ENCODE measurements at places on chromosomes 5 and 9.

DNA sequence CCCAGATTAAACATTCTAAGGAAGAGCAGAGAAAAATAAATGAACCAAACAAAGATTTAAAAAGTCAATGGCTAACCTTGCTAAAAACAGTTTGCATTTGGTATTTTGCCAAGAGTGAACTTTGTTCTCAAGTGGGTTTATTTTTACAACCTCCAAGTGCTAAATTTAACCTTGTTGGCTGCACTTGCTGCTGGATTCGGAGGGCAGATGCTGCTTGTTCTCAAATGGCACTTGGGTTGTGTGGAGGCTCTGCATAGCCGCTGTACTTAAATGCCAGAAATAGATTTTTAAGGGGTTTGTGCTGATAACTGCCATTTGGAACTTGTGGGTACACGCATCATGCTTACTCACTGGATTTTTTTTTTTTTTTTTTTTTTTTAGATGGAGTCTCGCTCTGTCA, 13.3 kb upstream of the SPATA24 start:
- DNase-seq, result no peak

DNA sequence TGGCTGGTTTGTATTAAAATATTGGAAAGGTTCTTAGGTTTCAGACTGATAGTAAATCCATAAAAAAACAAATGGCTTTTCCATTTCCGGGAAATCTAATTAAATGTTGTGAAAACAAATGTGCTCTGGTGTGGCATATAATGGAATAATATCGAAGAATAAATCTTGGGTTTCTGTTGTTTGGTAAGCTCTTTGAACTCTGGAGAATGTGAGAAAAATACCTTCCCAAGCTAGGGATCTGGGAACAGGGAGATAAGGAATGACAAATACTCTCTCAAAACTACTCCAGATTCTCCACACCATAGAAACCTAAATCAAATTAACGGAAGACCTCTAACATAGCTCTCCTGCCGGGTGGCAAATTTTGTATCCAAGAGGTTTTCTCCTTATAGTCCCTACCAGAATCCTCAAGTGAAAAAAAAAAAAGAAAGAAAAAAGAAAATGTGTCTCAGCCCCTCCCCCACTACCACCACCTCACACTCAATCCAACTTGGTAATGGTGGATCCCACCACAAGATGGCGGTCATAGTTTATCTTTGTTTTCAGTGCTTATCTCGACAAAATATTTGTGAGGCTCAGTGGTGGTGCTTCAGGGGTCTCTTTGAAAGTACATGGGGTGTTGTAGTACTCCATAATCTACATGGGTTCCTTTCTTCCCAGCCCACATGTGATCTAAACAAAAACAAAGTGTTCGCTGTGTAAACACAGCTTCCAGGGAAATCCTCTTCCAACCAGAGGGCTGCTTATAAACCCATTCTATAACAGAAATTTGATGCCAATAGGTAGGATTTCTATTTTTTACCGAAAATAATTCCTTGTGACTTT, 54.5 kb upstream of the FST start:
- DNase-seq, result no peak

DNA sequence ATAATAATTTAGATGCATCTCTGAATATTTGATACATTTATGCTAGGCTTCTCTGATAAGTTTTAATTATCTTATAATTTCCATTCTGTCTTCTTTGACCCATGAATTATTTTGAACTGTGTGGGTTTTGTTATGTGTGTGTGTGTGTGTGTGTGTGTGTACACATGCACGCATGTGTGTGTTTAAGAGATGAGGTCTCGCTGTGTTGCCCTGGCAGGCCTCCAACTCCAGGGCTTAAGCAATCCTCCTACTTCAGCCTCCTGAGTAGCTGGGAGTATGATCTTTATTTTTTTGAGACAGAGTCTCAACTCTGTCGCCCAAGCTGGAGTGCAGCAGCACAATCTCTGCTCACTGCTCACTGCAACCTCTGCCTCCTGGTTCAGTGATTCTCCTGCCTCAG, 75.4 kb downstream of the NDUFAF2 start:
- DNase-seq, result no peak

GRCh38 chr5:40240111-40240510, 439.6 kb upstream of the PTGER4 start:
- no peak for DNase-seq

- no peak for DNase-seq
Observed at GRCh38 chr5:98736753-98737152, 36.7 kb upstream of the RGMB start.

DNA sequence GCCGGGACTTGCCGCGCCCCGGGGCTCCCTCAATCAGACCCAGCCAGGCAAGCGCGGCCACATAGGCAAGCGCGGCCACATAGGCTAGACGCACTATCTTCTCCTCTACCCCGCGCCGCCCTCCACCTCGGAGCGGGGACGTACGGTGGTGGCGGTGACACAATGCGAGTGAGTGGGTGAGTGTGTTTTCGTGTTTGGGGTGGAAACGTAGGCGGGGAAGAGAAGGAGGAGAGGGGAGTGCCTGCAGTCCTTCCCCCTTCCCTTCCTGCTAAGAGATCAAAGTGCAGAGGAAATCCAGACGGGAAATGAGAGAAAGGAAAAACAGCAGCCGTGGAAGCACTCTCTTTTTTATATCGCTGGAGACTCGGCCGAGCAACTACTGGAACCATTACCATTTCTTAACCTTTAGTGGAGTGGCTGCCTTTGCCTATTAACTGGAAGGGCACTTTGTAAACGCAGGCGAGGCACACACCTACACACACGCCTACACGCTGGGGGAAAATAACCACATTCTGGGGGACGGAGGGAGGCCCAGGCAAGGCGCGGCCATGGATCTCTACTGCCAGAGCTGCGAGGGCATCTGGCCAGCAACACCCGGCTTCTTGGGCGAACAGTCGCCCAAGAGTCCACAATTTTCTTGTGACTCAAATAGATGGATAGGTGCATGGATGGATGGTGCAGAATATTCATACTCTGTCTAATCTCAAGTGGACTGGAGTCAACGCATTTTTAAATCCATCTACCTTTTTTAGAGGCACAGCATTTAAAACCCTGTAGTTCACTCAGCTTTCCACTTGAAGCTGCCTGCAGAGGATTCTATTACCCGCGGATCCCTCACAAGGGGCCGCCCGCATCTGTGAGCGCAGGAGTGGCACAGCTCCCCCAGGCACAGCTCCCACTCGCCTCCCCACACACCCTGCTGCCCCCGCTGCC, 2.1 kb downstream of the EDIL3 start:
- DNase-seq, result no peak

- no peak for DNase-seq
Observed at GRCh38 chr9:137403269-137403668, 19.7 kb downstream of the EXD3 start.

- no peak for DNase-seq
Observed at GRCh38 chr9:134698587-134699342, 57.2 kb downstream of the COL5A1 start.

DNA sequence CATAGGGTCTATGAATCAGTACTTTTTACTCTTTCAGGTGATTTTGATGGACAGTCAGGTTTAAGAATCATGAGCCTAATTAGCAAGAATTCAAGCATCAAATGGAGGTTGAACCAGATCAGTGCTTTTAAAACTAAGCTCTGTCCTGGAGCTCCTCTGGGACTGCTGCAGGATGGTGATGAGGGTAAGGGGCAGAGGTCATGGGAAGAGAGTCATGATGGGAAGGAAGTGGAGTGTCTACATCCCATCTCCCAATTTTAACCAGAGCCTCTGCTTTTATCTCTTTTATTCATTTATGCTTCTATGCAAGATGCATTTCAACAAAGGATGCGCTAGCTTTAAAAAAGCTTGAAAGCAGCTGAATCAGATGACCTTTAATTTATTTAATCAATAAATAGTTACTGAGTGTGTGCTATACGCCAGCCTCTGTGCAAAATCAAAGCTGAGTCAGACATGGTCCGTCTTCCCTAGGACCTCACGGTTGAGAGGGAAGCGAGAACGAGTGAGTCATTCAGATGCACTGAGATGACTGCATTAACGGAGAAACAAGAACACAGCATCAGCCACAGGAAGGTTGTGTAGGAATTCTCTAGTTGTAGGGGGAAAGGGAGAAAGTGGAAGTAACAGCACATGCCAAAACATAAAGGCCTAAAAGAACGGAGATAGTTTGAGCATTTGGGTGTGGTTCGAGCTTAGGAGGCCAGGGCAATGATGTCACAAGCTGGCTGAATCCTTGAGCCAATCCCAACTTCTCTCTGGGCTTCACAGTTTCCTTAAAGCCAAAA, 441.6 kb upstream of the BRINP1 start:
- DNase-seq, result no peak

- no peak for DNase-seq
Observed at GRCh38 chr9:107948086-107948485, 458.5 kb upstream of the KLF4 start.

GRCh38 chr5:173139631-173140030, 4.7 kb upstream of the BNIP1 start:
- DNase-seq, result no peak

GRCh38 chr9:127083138-127083980, 39.1 kb downstream of the ANGPTL2 start:
- DNase-seq, result no peak

DNA sequence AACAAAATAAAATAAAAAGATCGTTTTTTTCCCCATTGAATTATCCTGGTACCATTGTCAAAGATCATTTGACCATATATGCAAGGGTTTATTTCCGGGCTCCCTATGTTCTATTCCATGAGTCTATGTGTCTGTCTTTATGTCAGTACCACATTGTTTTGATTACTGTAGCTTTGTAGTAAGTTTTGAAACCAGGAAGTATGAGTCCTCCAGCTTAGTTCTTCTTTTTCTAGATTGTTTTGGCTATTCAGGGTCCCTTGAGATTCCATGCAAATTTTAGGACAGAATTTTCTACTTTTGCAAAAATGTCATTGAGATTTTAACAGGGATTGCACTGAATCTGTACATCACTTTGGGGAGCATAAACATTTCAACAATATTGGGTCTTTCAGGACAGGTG, 18.7 kb upstream of the EEIG1 start:
- no peak for DNase-seq

GRCh38 chr5:139263536-139263935, 30.0 kb upstream of the MATR3 start:
- no peak for DNase-seq

DNA sequence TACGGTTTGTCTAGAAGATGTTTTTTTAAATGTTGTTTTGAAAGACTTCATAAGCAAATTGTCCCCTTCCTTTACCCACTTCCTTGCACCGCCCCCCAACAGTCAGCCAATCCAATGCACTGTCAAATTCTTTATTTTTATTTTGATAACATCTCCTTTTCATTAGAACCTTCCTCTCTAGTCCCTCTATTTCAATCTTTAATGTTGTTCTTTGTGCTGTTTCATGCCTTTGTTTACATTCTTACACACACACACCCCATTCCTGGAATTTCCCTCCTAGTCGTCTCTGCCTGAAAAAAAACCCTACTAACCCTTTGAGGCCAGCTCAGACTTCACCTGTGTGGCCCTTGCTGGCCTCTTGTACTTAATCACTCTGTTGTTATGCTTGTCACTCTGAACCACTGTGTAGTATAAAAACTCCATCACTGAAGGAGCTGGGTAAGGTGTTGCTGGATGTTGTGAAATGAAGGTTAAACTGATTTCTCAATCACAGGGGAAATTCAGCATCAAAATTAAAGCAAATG, 133.4 kb downstream of the UGCG start:
- no peak for DNase-seq
